ENCODE measurements at places on chromosomes 4 and X.

DNA sequence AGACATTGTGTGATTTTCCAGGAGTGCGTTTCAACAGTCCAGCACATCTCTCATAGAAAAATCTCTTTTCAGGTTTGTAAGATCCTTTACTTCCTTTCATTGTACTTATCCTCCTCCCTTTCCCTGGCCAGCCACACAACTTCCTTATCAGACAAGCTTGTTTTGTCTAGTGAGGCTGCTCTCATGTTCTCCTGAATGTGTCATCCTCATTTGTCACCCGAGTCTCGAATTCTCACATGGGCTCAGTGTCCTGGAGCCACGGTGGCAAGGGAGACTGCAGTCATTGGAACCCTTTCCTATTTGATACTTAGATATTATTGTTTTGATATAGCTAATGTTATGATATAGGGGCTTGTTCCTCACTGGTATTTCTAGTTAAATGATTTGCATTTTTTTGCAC is 16.9 kb downstream of the SYNPO2 start:
- no peak for DNase-seq

GRCh38 chr4:48027653-48028052 is 11.1 kb downstream of the NIPAL1 start:
- DNase-seq: no peak

GRCh38 chrX:121761845-121762244 is 714.4 kb downstream of the GLUD2 start:
- DNase-seq: no peak

DNA sequence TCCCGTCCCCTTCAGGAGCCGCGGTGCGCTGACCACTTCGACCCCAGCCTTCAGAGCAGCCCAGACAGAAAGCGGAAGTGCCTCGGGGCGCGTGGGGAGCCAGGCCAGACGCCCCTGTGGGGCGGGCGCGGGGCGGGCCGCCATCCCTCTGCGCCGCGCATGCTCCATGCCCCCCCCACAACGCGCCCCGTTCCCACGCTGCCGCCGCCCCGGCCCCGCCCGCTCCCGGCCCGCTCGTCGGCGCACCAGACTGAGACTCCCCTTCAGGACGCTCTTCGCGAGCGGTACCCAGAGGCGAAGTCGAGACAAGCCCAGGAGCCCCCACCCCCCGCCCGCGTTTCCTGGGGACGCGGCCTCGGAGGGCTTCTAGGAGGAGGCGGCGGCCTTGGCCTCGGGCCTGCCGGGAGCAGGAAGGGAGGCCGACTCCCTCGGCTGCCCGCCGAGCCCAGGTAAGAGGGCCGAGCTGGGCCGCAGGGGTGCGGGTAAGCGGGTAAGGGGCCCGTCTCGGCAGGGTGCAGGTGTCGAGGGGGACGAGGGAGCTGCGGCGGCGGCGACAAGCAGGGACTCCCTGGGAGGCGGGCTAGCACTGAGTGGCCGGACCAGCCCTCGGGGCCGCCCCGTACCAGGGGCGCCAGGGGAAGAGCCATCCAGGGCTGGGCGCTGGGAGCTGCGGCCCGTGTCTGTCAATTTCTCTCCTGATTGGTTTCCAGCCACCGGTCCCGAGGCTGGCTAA is at the start of gene ZFP92:
ZFP92 (plus strand) TSS at position 218 of the 733 bp plus-strand sequence. CDS start 6,851 bp downstream, outside the sequence.
- no peak for DNase-seq

- DNase-seq: no peak
These were observed 1.3 kb downstream of the CASP3 start for GRCh38 chr4:184648054-184648312.

DNA sequence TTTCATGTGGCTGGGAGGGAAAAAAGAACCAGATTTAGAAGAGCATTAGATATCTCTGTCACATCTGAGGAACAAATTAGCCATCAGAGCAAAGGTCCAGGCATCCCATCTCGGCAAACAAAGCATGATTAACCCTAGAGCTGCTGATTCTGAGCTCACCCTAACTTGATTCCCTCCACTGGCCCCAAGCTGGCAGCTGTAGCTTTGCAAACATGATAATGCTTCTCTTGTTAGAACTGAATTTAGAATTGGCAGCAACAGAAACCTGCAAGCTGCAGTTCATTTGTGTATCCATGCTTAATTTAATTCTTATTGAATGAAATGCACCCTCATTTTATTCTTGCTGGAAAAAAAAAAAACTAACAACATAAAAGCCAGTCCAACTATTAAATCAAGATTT is 289.2 kb downstream of the IL1RAPL1 start:
- no peak for DNase-seq

DNA sequence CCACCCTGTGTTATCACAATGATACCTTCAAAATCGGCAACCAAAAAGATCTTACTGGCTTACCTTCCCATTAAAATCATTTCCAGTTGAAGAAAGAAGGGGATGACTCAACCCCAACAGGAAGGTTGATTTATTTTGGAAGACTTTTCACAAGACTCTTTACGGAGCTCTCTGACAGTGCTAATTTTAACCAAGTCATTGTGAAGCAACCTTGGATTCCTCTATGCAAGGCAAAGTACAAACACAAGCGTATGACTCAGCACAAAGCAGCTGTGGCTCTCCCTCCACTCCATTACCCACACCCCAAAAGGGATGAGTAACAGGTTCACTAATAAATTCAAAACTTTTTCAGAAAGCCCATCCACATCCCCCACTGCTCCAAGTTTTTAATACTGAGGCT is 213.8 kb upstream of the FGF13 start:
- peak; percentile 46 for DNase-seq

GRCh38 chr4:151953312-151953711 is 192.5 kb upstream of the GATB start:
- DNase-seq: no peak

DNA sequence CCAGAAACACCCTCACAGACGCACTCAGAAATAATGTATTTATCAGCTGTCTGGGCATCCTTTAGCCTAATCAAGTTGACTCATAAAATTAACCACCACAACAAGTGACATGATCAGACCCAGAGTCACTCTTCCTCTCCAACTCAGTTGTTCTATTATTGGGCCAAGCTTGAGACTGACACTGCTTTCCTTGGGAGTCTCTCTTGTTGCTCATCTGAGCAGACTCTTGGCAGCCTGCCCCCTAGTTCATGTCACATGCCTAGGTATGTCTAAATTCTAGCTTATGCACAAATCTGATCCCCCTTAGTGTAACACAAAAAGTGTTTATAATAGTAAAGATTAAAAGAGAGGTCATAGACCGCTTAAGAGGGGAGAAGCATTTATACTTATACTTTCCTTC is 72.6 kb upstream of the ADAMTS3 start:
- no peak for DNase-seq

DNA sequence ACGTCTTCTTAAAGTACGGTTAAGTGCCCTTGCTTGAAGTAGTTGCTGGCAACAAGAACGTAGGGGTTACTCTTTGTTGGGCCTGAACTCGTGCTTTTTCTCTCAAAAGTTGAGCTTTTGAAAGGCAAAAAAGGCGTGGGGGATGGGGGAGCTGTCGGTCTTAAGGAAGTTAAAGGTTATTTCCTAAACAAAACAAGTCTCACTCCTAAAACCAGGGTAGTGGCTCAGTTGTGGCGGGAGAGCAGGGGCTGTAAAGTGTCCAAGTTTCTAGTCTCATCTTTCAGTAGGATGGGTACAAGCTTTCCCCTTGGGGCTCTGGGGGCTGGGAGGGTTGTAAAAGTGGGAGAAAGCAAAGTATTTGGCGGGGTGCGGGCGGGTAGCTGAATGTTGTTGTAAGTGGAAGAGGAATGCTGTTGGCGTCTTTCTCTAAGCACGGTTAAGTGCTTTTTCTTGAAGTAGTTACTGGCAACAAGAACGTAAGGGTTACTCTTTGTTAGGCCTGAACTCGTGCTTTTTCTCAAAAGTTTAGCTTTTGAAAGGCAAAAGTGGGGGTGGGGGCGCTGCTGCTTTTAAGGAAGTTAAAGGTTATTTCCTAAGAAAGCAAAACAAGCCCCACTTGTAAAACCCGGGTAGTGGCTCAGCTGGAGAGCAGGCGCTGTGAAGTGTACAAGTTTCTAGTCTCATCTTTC is 904 bp upstream of the WDR1 start:
- DNase-seq: no peak

GRCh38 chr4:147493307-147493706 is 12.4 kb downstream of the EDNRA start:
- DNase-seq: no peak

- no peak for DNase-seq
These were observed 259.3 kb upstream of the MAGEB18 start for GRCh38 chrX:25878806-25879205.

DNA sequence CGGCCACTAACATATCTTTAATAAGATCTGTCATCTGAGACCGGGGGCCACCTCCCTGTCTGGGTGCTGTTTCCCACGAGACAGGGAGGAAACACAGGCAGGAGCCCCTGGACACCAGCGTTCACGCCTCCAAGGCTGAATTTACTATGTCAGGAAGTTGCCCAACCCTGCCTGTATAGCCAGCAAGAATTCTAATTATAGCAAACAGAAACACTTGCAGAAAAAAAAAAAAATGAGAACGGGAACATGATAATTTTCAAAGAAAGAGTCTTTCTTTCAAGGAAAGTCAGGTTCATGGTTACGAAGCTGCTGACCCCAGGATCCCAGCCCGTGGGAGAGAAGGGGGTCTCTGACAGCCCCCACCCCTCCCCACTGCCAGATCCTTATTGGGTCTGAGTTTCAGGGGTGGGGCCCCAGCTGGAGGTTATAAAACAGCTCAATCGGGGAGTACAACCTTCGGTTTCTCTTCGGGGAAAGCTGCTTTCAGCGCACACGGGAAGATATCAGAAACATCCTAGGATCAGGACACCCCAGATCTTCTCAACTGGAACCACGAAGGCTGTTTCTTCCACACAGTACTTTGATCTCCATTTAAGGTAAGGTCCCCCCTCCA is at the start of gene IL3RA:
IL3RA (plus strand) TSS at position 455 of the 613 bp plus-strand sequence. CDS start 4,981 bp downstream, outside the sequence.
- DNase-seq: no peak

DNA sequence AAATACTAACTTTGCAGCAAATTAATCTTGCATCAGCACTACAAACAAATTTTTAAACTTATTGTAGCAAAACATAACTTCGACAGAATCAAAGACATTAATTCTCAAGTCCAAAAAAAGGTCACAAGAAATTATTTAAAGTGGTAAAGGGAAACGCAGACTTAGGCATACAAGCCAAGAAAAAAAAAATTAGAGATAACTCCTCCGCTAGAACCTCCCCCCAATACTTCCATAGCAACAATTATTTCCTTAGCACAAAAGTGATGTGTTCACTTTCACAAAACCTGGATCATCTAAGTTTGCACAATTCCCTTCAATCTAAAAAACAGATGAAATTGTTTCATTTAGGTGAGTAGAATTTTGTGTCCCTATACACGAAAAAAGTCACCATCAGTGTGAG is 1.1 kb downstream of the LRBA start:
- no peak for DNase-seq

DNA sequence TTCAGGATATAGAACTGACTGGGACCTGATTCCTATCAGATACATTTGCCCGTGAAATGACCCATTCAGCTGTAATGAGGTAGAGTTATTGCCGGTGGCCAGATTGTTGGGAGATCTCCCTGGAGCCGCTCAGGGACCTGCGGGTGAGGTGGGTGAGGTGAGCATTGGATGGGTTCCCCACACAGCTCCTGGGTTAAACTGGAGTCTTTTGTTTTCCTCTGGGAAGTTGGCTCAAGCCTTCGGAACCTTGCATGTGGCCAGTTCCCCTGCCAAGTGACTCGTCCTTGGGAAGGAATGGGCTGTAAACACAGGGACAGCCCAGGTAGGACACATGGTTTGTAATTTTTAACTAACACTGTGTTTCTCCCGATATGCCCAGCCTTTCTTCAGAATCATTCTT is 31.6 kb upstream of the KIT start:
- no peak for DNase-seq

GRCh38 chr4:154464654-154465053 is 26.9 kb downstream of the DCHS2 start:
- no peak for DNase-seq

DNA sequence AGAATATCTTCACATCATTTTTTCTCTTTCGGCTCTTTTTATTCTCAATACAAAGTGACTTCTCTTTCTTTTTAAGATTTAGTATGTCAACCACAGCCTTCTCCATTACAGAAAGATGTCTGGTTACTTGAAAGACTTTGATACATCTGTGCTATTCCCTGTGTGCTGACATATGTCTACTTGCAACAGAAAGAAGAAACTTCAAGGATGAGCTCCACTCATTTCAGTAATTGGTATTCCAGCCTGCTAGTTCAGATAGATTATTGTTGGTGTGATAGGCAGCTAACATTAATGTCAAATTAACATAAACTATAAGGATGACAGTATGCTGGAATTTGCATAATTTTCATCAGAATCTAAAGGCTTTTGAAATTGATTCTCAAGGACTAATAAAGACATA is 948.7 kb downstream of the PCDH18 start:
- DNase-seq: no peak

DNA sequence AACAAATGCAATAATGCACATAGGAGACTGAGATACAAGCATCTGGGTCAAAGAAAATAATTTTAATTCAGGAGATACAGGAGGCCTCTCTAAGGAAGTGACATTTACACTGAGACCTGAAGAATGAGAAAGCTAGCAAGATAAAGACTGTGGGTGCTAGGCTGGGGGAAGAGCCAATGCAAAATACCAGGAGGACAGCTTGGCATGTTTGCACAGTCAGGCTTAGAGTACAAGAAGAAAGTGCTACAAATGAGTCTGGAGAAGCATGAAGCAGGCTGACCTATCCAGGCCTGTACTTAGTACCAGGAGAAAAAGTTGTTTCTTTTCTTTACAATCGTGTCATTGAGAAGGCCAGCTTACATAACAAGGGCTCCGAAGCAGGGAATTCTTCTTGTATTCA is 56.9 kb downstream of the GABRB1 start:
- no peak for DNase-seq

DNA sequence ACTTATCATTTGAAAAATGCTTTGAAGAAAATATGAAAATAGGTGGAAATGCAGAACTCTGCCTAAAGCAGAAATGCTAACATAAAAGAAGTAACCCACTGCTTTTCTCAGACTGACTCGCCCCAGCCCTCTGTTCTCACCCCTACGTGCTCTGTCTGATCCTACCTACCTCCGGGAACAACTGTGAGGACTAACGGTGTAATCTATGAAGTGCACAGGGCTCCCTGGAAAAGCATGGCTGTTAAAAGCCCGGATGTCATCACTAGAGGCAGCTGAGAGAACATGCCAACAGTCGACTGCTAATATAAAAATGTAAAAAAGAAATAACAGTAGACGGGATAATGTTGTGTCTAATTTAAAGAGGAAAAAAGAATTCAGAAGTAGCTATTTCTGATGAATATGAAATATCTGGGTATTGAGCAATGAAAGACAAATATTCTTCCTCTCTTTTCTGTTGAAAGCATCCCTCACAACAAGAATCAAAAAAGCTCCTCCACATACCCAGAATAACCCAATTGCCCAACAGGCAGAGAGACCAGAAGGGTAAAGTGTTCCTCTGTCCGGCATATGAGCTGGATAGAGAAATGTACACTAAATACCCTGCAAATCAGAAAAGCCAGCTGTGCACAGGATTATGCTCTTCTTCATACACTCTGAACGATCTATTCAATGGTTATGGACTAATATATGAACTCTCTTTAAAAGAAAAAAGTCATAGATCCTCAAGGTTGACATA is 130.7 kb downstream of the TSPAN5 start:
- DNase-seq: no peak

GRCh38 chr4:84177831-84178542 is 321.1 kb downstream of the NKX6-1 start:
- no peak for DNase-seq

- DNase-seq: no peak
These were observed 183.8 kb upstream of the VCX3A start for GRCh38 chrX:6718766-6719165.
